ENCODE measurements at places on chromosomes 2 and 18. TPM values are rescaled to one million over a fixed set of nuclear protein-coding genes. Genes with fewer than 3 reads are reported as not detected.

Gene VIT
- 0.23 TPM for total RNA-seq

Gene DARS1
- total RNA-seq, result 58.8 TPM

Gene RHOB
- 208 TPM for total RNA-seq

Gene CCDC141
- total RNA-seq, result 3.5 TPM

Gene GPBAR1
- total RNA-seq, result not detected

Gene RAMP1
- 29.3 TPM for total RNA-seq

Gene NAT8
- not detected for total RNA-seq

Gene PRKAG3
- not detected for total RNA-seq

Gene SIX2
- not detected for total RNA-seq

Gene CPO
- not detected for total RNA-seq

Gene REG3G
- not detected for total RNA-seq

Gene MTX2
- 55.6 TPM for total RNA-seq

Gene MC5R
- total RNA-seq, result 0.69 TPM

Gene PLEK
- 3.7 TPM for total RNA-seq

Gene ATP6V1C2
- total RNA-seq, result 0.23 TPM

Gene IL1F10
- not detected for total RNA-seq

Gene CDK15
- 0.92 TPM for total RNA-seq

Gene SPHKAP
- total RNA-seq, result 60.7 TPM

Gene GPR155
- total RNA-seq, result 26.8 TPM

Gene C2orf66
- 0.69 TPM for total RNA-seq

Gene HNMT
- total RNA-seq, result 43.6 TPM

Gene DUSP19
- 10.6 TPM for total RNA-seq
